ENCODE measurements at places on chromosomes 6 and 20.

DNA sequence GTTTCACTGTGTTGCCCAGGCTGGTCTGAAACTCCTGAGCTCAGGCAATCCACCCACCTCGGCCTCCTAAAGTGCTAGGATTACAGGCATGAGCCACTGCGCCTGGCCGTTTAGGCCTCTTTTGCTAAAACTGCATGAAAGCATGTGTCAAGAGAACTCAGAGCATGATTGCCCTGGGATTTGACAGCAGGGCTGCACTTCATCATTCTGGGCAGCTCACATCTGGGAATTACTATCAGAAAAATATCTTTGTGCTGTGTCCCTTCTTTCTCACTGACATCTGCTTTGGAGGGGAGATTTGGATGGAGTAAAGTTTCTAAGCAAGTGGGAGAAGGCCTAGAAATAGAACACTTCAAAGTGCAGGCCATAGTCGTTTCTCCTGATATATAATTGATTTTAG lies 59.6 kb upstream of the EIF2S2 start:
- DNase-seq: no peak

DNA sequence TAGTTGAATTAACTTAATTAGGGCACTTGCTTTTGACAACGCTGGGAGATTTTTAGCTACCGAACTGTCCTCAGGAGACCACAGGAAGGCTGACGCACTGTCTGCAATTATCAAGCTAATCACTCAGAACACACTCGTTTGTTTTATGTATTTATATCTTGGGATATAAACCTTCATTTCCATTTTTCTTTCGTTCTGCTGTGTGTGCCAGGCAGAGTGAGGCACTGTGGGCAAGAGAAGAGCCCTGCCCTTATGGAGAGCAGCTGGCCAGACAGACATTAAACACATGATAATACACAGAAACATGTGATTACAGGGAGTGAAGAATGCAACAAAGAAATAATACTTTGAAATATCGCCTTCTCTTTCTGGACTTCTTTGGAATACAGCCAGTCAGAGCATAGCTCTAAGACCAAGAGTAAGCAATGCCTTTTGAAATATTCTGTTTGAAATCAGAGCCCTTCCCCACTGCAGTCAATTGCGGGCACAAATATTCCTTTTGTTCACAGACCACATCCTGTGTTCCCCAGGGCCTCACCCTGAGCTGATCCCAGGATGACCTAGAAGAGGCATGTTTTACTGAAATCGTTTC lies 96.8 kb downstream of the ANKRD60 start:
- DNase-seq: no peak

- DNase-seq: no peak
Observed at GRCh38 chr20:13922241-13922640, 68.2 kb downstream of the SEL1L2 start.

DNA sequence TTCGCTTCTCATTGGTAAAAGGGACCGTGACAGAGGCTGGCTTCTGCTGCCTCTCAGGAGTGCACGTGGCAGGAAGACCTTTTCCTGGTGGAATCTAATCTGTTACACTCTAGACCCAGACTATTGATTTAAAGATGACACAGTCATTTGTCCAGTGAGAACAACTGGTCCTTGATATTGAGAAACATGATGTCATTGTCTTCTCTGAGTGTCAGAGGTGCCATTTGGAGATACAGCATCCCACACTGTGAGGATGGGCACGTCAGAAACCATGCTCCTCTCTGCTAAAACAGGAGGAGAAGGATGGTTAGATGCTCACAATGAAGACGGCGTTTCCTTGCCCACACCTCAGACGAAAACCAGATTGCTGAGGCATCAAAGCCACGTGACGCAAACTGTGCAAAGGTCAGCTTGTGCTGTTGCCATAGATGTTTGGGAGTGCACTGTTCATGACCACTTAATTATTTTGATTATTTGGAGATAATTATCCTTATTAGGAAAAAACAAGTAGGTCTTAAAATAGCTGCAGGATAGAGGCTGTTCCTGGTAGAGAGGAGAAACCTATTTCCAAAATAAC lies 169.0 kb downstream of the SMOC2 start:
- no peak for DNase-seq

DNA sequence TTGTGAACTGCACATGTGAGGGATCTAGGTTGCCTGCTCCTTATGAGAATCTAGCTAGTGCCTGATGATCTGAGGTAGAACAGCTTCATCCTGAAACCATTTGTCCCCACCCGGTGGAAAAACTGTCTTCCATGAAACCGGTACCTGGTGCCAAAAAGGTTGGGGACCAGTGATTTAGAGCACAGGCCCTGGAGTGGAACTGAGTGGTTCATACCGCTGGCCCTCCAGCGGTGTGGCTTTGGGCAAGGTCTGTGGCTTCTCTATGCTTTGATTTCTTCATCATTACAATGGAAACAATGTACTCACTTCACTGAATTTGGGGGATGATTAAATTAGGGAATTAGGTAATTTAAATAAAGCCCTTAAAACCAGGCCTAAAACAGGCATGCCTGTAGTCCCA lies 36.3 kb downstream of the CD164 start:
- DNase-seq: no peak

Data from LNCaP clone FGC (cell line).